Midbrain (tissue), 1 donor: ENCODE measurements at places on chromosomes 4 and X.

DNA sequence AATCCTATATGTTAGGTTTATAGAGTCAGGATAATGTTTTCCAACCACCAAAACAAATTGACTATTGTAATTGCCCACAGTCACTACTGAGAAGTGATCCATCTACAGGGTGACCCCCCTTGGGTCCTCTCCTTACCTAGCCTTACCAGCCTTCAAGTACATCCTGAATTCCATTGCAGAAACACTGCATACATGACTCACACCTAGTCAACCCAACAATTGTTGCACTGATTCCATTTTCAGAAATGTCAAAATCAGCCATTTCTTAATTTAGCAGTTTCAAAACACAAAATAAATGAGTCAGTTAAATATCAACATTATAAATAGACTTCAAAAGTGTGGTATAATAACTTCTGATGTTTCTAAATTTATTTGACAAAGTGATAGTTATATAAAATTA is 106.3 kb upstream of the TNIP3 start:
- no peak for DNase-seq

DNA sequence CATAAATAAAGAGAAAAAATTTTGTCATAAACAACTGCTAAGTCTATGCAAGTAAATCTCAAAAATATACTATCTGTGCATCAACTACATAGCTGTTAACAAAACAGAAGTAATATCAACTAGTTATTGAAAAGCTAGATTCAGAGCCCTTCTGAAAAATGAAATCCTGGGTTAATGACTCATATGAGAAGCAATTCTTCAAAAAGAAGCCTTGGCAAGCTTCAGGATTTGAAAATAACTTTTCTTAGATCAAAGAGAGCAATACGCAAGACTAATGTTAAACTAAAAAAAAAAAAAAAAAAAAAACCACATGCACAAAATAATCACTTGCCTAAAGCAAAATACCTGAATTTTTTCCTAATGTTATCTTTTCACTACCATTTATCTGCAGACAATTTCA is 566.1 kb upstream of the BOD1L1 start:
- DNase-seq = no peak

- peak; percentile 52 for DNase-seq
These were observed at the start of gene ARMCX2 for GRCh38 chrX:101659601-101660063. TSS of gene ARMCX2 (minus strand) at chrX:101659850. CDS start at chrX:101657588, 2,262 bp downstream.

- no peak for DNase-seq
These were observed 232.2 kb upstream of the UGT8 start for GRCh38 chr4:114366368-114366767.

- no peak for DNase-seq
These were observed 271.9 kb downstream of the MID1IP1 start for GRCh38 chrX:39073131-39073530.

DNA sequence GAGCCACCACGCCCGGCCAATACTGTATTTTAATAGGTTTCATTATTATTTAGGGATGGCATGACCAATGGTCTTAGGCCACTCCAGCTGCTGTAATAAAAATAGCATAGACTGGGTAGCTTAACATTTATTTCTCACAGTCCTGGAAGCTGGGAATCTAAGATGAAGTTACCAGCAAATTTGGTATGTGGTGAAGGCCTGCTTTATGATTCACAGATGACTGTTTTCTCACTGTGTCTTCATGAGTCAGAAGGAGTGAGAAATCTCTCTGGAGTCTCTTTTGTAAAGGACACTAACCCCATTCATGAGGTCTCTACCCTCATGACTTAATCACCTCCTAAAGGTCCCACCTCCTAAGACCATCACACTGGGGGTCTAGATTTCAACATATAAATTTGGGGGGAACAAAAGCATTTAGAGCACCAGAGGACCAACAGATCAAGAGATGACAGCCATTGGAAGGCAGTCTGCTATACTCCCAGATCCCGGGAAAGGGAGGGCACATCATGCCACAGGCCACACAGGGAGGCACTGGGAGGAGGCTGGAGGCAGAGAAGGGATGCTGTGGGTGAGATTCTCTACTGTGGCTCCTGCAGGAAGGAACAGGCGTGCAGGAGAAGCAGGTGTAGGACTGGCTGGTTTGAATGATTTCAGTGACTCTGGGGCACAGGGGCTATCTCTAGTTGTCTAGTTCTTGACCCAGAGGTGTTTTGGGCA is 335.8 kb upstream of the SFRP2 start:
- no peak for DNase-seq

DNA sequence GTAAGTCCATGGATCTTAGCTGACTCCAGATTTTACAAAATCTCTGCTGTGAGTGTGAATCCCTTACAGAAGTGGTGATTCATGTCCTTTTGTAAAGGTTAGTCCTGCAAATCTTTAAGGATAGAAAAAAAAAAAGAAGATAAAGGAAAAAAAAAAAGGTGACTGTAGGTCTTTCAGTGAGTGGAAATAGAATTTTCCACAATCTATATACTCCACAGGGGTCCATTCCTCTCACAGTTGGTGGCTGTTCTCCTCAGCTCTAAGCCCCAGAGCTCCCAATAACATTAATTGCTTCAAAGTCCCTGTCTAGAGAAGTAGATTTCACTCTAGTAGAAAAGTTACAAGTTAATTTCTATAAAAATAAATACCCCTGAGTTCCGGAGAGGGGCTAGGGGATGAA is 189.1 kb downstream of the NDST4 start:
- no peak for DNase-seq

DNA sequence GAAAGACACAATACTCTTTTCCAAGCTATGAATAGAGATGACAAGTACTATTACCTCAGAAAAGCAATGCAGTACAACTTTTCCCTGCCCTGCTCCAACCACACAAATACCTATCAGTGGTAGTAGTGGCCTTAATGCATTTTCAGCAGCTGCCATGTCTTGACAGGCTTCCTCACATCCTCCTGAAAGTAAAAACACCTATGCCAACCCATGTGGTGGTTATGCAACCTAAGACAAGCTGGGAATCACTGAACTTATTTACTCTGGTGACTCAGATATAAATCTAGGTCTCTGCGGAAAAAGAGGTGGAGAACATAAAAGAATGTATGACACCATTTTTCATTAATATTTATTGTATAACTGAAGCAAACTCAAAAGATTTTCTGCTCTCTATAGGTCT is 14.5 kb downstream of the WDFY3 start:
- DNase-seq = no peak

GRCh38 chr4:6183740-6184139 is 16.6 kb downstream of the JAKMIP1 start:
- no peak for DNase-seq

DNA sequence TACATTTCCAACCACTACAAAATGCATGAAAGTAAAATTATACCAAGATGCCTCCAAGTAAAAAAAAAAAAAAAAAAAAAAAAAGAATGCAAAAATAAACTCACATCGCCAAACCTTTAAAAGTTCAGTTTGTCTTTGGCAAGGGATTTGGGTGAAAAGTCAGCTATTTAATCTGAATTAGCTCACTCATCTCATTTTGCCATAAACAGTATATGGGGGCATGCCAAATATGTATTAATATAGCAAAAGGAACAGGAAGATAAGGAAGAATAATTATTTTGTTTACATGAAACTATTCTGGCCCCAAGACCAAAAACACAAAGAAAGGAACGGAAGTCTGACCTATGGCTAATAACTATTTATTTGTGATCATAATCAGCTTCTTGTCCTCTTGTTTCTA is 114.7 kb upstream of the SLC6A14 start:
- no peak for DNase-seq

- DNase-seq = no peak
These were observed 93.0 kb downstream of the USP9X start for GRCh38 chrX:41178201-41178600.

DNA sequence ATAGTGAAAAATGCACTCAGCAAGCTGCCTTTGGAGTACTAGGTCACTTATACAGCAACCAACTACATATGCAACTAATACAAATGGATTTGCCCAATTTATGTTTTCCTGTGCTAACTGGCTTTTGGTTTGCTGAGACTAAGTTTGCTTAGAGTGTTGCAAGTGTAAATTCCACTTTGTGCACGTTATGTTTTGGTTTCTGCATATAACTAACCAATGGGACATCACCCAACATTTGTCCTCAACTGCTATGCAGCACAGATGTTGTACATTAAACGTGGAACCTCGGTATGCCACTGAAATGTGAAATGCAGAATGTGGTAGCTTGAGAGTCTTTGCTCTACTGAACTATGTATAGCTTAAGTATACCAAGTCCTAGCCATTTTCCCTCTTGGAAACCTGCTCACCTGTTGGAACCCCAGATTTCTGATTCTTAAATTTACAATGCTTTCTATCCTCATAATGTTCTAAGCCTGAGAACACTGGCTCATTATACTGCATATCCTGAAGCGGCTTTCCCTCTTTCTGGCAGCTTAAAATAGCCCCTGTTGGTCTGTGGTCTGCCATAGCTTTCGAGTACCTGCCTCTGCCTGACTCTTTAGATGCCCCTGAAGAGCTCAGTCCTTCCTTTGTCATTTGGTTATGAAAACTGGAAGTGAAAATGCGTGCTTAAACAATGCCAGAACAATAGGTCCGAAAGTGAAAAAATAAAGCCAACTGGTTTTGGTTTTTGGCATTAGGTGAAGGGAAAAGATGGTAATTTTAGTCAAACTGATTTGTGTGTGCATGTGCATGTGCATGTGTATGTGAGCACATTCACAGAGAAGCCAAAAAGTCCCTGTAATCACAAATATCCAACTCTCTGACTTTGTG is 158.0 kb downstream of the SH2D1A start:
- no peak for DNase-seq

GRCh38 chr4:169952236-169953002 is 73.8 kb downstream of the MFAP3L start:
- no peak for DNase-seq

GRCh38 chr4:147678106-147678505 is 5.9 kb downstream of the PRMT9 start:
- DNase-seq = no peak

DNA sequence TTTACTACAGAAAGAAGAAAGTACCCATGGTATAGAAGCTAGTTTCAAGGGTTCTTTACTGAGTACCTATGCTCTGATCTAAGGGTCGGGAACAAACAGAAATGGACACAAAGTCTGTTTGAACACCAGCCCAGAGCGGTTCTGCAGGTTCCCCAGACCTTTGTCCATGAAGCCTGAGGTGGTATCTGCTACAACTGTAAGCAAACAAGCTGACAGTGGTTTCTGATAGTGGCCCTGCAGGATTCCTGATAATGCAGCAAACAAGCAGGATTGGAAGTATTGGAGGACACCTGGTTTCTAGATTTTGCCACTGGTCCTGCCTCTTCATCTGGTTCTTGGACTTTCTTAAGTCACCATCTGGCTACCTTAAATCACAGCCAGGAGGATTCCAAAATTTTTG is 23.7 kb downstream of the SMPX start:
- no peak for DNase-seq

GRCh38 chrX:24081661-24082154 is 27.0 kb downstream of the EIF2S3 start:
- DNase-seq = peak; percentile 8

- no peak for DNase-seq
These were observed 54.2 kb downstream of the LEF1 start for GRCh38 chr4:108114503-108114902.

DNA sequence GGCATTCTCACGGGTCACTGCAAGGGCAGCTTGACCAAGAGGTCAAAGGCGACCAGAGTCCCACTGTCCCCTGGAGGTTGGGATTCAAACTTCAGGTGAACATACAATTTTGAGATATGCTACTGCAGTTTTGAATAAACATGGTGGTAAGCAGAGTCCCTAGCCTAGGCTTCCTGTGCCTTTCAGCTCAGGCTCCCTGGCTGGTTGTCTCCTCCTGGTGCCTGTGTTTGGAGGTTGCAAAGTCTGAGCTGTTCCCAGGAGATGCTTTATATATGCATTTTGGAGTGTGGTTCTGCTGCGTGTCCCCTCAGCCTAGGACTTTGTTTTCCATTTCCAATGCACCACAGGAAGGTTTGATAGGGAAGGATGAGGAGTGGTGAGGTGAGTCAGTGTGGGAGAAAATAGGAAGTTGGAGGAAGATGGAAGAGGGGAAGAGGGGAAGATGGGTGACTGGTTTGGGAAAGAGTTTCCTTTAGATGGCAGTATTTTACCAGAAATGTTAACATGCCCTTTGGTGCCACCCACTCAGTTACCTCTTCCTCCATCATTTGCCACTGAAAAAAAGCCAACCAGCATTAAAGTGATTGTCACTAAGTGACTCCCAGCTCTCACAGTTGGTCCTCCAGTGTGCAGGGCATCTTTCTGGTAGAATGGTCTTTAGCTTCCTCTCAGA is 211.7 kb upstream of the AGTR2 start:
- peak; percentile 34 for DNase-seq

- DNase-seq = no peak
These were observed 248.6 kb downstream of the HNRNPD start for GRCh38 chr4:82124932-82125786.

- no peak for DNase-seq
These were observed 28.3 kb downstream of the ARHGAP10 start for GRCh38 chr4:147760176-147760575.

- DNase-seq = no peak
These were observed 56.9 kb downstream of the CLCN3 start for GRCh38 chr4:169677150-169677748.

- no peak for DNase-seq
These were observed 9.3 kb downstream of the TKTL1 start for GRCh38 chrX:154304846-154305245.

GRCh38 chr4:89551191-89551590 is 243.6 kb upstream of the GPRIN3 start:
- DNase-seq = no peak

- no peak for DNase-seq
These were observed 1099.4 kb upstream of the IGFBP7 start for GRCh38 chr4:58209551-58209950.

DNA sequence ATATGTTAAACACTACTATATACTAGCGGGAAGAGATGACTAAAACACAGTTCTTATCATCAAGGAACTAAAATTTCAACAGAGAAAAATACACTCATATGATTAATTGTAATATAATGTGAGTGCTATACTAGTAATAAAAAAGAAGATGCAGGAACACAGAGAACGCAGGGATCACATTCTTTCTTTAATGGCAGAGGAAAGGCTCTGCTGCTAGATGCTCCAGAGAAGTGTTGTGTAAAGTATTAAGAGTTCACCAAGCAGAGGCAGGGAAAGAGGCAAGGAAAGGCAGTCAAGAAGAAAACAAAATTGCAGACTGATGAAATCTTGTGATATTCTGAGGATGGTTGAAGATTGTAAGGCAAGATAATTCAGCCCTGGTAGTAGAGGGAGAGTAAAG is 394.7 kb downstream of the PDGFC start:
- DNase-seq = no peak

- no peak for DNase-seq
These were observed 8.7 kb upstream of the TECRL start for GRCh38 chr4:64417974-64418373.

- no peak for DNase-seq
These were observed 121.6 kb downstream of the AGTR2 start for GRCh38 chrX:116292183-116292582.
